ENCODE measurements at places on chromosomes 12 and 14.

DNA sequence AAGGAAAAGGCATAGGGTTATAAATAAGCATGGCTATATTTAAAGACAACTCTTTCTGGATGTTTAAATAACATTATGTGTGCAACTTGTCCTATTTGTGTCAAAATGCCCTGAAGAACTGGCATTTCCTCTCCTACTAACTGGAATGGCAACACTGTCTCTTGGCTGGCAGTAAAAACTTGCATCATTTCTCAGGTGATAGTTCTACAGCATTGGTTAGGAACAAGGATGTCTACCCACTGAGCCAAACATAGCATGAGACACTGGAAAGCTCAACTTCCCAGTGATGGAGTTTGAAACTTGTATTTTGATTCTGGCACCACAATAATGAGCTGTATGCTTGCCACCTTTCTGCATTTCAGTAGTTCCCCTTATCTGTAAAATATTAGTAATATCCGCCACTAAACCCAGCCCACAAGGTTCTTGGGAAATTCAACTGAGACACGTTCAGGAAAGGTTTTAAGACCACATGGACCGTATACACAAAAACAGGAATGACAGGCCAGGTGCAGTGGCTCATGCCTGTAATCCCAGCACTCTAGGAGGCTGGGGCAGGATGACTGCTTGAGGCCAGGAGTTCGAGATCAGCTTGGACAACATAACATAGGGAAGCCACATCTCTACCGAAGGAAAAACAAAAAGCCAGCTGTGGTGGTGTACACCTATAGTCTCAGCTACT is 5.1 kb downstream of the SLC38A2 start:
- DNase-seq, result no peak

DNA sequence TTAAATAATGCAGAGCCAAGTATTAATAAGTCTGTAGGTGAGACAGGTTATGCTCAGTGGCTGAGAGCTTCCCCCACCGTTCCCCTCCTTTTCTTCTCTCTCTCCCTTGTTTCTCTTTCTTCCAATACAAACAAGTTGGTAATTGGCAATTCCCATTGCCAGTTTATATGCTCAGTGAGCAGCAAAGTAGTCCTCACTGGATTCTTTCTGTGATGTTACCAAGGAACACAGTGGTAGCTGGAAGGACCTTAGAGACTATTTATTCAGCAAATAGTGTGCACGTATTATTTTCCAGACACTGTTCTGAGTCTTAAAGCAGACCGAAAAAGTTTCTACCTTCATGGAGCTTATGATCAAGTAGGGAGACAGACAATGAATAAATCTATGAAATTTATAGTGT is 344.4 kb downstream of the FUT8 start:
- DNase-seq, result no peak

GRCh38 chr14:41749429-41749828 is 142.8 kb downstream of the LRFN5 start:
- DNase-seq, result no peak

- DNase-seq, result no peak
Observed at GRCh38 chr12:11724888-11725311, 75.4 kb downstream of the ETV6 start.

GRCh38 chr12:21656905-21657325 is 727 bp downstream of the LDHB start:
- peak; percentile 21 for DNase-seq

GRCh38 chr12:53299101-53299453 is 418 bp upstream of the MYG1 start:
- DNase-seq, result no peak

Measured in activated gamma-delta T cell treated with Interleukin-2 at 50 U/mL for 16 hours (primary cell).